ENCODE measurements at places on chromosomes 1 and 21. TPM values are rescaled to one million over a fixed set of nuclear protein-coding genes. Genes with fewer than 3 reads are reported as not detected.

GRCh38 chr1:60359431-60359830, 285.9 kb upstream of the C1orf87 start:
- no peak overlapping the region for H3K4me3 ChIP-seq
- H3K27ac ChIP-seq = no peak overlapping the region
- H3K4me1 ChIP-seq = no peaks in the 10 kb centered on the region
- no peak for DNase-seq

DNA sequence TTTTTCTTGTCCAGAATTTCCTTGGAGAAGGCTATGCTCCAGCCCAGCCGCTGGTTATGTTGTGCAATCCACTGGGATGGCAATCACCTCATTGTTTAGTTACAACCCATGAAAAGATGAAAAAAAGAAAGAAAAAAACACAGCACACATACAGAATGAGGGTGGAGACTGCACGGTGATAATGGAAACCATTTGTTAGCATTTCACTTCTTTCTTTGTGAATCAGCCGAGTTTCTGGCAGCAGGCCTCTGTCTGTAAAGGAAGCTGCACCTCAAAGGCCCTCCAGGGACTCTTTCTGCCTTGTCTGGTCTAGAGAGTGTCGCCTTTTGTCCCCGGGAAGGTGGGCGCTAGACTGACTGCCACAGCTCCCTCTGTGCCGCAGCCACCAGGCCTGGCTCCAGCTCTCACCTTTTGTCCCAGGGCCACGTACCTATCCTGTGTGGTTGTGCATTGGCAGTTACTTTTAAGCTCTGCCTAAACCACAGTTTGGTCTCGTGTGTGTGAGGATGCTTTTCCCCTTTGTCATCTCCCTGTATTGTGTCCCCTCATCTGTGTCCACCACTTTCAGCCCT, 35.6 kb downstream of the NGF start:
- DNase-seq = no peak
- no peaks in the 10 kb centered on the region for H3K36me3 ChIP-seq
- no peaks in the 10 kb centered on the region for H3K27me3 ChIP-seq
- no peak overlapping the region for H3K27ac ChIP-seq

- no peaks in the 10 kb centered on the region for H3K27me3 ChIP-seq
- H3K4me1 ChIP-seq = no peaks in the 10 kb centered on the region
- no peaks in the 10 kb centered on the region for H3K36me3 ChIP-seq
- no peak overlapping the region for H3K4me3 ChIP-seq
- DNase-seq = no peak
Observed at GRCh38 chr1:71464016-71464415, 383.2 kb upstream of the ZRANB2 start.

- no peak for DNase-seq
- H3K36me3 ChIP-seq = no peaks in the 10 kb centered on the region
- no peak overlapping the region for H3K27ac ChIP-seq
- H3K4me3 ChIP-seq = no peak overlapping the region
Observed at GRCh38 chr1:224518528-224518927, 83.9 kb upstream of the WDR26 start.

DNA sequence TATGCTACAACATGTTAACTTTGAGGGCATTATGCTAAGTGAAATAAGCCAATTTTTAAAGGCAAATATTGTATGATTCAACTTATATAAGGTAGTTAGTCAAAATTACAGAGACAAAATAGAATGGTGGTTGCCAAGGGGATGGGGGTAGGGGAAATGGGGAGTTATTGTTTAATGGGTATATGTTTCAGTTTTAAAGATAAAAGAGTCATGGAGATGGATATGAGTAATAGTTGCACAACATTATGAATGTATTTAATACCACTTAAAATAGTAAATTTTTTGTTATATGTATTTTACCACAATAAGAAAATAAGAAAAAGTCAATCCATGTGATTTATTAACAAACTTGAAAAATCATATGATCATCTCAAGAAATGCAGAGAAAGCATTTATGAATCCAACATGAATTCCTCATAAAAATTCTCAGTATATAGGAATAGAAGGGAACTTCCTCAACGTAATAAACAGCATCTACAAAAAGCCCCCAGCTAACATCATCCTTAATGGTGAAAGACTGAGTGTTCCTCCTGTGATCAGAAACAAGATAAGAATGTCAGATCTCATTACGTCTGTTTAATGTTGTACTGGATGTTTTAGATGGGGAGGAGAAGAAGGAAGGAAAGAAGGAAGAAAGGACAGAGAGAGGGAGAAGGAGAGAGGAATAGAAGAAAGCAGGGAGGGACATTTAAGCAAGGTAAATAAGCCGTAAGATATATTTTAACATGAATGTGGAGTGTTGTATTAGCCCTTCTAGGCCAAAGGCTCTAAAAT, 6.7 kb upstream of the TSEN15 start:
- H3K36me3 ChIP-seq = no peaks in the 10 kb centered on the region
- no peak overlapping the region for H3K4me3 ChIP-seq
- H3K27me3 ChIP-seq = no peaks in the 10 kb centered on the region
- H3K27ac ChIP-seq = no peak overlapping the region
- DNase-seq = no peak
- H3K4me1 ChIP-seq = no peaks in the 10 kb centered on the region

GRCh38 chr1:188735567-188735966, 1742.1 kb downstream of the BRINP3 start:
- no peaks in the 10 kb centered on the region for H3K4me1 ChIP-seq
- no peak overlapping the region for H3K4me3 ChIP-seq
- H3K27me3 ChIP-seq = no peaks in the 10 kb centered on the region

DNA sequence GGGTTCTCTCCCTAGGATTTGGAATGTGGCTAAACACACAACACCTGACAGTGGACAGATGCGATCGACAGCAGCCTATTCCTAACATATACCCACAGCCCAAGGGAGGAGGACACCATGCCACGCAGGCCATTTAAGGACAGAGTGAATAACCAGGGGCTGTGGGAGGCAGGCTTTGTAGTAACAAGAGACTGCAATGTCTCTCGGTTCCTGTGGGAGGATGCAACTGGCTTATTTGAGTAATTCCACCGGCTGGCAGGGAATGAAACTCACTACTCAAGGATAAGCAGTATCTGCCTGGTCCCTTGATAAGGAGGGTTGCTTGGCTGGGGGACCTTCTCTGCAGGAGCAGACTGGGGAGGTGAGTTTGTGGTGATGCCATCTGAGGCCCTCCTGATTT, 109.6 kb downstream of the PCP4 start:
- no peak for DNase-seq
- H3K36me3 ChIP-seq = no peaks in the 10 kb centered on the region
- no peaks in the 10 kb centered on the region for H3K4me1 ChIP-seq
- H3K4me3 ChIP-seq = no peak overlapping the region

- H3K36me3 ChIP-seq = no peaks in the 10 kb centered on the region
- no peaks in the 10 kb centered on the region for H3K4me1 ChIP-seq
- H3K27me3 ChIP-seq = no peaks in the 10 kb centered on the region
Observed at GRCh38 chr1:207649210-207649753, 4.3 kb downstream of the CR1L start.

GRCh38 chr21:36422279-36423098, 37.3 kb downstream of the CHAF1B start:
- H3K36me3 ChIP-seq = no peaks in the 10 kb centered on the region
- H3K4me3 ChIP-seq = no peak overlapping the region
- H3K27me3 ChIP-seq = no peaks in the 10 kb centered on the region
- peak; percentile 75 for DNase-seq
- no peaks in the 10 kb centered on the region for H3K4me1 ChIP-seq

GRCh38 chr1:160853754-160854153, 8.9 kb downstream of the CD244 start:
- no peaks in the 10 kb centered on the region for H3K36me3 ChIP-seq
- H3K4me3 ChIP-seq = no peak overlapping the region
- H3K4me1 ChIP-seq = no peaks in the 10 kb centered on the region
- H3K27ac ChIP-seq = no peak overlapping the region
- no peaks in the 10 kb centered on the region for H3K27me3 ChIP-seq

DNA sequence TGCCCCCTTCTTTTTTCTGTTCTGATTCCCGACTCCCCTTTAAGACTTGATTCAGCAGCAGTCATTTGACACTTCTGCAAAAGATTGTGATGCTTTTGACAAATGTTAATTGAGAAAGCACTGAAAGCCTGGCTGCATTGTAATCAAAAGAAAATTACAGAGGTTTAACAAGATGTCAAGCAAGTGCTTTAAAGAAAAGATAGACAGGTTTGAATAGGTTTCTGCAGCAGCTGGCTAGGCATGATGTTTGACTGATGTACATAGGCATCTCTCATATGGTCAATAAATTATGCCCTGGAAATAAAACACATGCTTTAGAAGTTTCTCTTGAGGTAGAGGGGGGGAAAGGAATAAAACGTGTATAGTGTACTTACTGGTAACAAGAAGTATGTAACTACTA, 147.8 kb downstream of the ADGRL2 start:
- no peak overlapping the region for H3K27ac ChIP-seq
- no peaks in the 10 kb centered on the region for H3K27me3 ChIP-seq
- H3K4me3 ChIP-seq = no peak overlapping the region
- H3K4me1 ChIP-seq = no peaks in the 10 kb centered on the region
- H3K36me3 ChIP-seq = peaks cover 10% of the 10 kb centered on the region

DNA sequence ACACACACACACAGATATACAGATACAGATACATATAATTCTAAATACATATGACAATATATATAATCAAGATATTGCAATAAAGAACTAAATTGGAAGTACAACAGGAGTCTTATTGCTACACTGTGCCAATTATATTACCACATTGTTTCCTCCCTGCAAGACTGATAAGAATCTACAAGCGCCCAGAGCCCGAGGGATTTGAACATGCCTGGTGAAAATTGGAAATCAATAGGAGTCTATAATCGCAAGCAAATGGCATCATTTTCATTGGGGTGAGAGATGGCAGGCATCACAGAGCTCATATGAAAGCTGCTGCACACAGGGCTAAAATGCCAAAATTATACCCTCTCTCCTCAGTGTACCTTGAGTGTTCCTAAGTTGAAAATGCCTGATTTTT, 152.9 kb upstream of the PTBP2 start:
- H3K4me3 ChIP-seq = no peak overlapping the region
- H3K27ac ChIP-seq = no peak overlapping the region
- H3K4me1 ChIP-seq = no peaks in the 10 kb centered on the region
- DNase-seq = no peak
- no peaks in the 10 kb centered on the region for H3K27me3 ChIP-seq

DNA sequence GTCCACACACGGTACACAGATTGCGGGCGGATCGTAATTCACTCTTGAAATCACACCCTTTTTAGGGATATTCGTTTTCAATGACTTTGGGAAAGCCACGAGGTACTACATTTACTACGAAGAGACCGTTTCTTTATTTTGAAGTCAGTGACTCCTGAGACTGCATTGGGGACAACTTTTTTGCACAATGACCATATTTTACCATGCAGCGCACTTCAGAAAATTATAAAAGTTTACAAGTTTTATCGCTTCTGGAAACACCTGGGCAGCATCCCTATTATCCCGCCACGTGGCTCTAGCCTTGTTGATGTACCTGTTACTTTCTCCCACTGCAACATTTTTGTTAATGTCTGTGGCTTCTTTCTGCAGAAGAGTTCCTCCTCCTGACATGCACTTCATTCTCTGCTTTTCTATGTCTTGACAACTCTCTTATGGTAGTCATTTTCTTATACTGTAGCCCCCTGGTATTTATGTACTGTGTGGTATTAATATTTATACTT, 1.3 kb upstream of the AKT3 start:
- H3K36me3 ChIP-seq = no peaks in the 10 kb centered on the region
- no peak for DNase-seq
- peak overlapping the region; percentile 59 for H3K4me3 ChIP-seq

Gene TNNT2
- not detected for total RNA-seq

Gene CCDC27
- not detected for total RNA-seq

Gene UBL4B
- total RNA-seq = not detected

Gene ZC3H12A
- 3.5 TPM for total RNA-seq

Gene SLC22A15
- 0.93 TPM for total RNA-seq

Gene SIM2
- not detected for total RNA-seq

Gene SUSD4
- total RNA-seq = 1.3 TPM

Gene GSTM1
- total RNA-seq = not detected

Gene CCDC185
- total RNA-seq = not detected

Gene MAP1LC3C
- total RNA-seq = not detected

Gene OR14K1
- total RNA-seq = not detected

Gene SPRR2D
- not detected for total RNA-seq

Gene GPR37L1
- 0.12 TPM for total RNA-seq

All from right lobe of liver (tissue), 6 donors.